ENCODE measurements at places on chromosomes 4 and X.

DNA sequence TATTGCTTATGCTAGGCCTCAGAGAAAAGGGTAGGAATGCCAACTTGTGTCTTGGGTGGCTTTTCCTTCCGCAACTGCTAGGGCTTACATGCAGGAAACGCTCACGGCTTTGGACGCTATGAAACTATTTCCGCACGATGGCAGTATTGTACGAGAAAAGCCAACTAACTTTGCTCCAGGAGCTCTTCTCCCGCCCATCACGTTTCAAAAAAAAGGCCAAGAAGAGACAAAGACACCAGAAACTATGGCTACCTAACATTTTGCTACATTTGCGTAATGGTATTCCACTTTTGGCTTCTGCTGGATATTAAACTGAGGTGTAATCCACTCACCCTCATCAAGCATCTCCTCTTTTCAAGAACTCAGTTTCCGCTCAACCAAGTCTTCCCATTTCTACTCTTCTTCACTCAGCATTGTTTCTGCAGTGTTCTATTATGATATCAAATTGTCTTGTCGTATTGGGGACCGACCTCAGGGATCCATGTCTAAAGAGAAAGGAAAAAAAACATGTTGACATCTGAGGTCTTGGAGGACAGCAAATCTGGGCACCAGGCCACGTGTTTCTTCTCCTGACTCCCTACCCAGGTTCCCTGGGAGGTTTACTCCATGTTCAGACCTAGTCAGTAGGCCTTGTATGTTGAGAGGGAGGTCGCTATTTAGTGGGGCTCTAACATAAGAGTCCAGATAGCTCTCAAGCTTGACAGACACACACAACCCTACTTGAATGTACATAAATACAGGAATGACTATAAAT lies 239.4 kb upstream of the STK26 start:
- no peak for DNase-seq

DNA sequence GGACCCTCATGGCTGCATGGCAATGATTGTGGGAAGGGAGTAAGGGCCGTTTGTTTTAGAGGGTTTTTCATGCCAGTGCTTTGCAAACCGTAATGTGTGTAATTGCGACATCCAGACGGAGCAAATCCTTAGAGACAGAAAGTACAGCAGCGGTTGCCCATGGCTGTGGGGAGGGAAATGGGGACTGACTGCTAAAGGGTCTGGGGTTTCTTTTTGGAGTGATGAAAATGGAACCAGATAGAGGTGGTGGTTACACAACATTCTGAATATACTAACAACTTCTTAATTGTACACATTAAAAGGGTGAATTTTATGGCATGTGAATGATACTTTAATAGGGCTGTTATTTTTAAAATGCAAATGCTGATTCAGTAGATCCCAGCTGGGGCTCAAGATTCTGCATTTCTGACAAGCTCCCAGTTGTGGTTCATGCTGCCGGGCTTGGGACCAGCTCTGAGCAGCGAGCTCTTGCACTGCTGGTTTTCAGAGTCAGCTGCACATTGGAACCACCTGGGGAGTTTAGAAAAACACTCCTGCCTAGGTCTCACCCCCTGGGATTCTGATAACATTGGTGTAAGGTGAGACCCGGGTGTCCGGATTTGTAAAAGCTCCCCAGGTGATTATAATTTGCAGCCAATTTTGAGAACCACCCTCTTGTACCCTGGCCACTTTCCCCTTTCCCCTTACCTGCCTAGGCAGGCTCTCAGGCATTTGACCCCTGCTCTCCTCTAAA lies 47.7 kb downstream of the PRPS1 start:
- peak; percentile 35 for DNase-seq

DNA sequence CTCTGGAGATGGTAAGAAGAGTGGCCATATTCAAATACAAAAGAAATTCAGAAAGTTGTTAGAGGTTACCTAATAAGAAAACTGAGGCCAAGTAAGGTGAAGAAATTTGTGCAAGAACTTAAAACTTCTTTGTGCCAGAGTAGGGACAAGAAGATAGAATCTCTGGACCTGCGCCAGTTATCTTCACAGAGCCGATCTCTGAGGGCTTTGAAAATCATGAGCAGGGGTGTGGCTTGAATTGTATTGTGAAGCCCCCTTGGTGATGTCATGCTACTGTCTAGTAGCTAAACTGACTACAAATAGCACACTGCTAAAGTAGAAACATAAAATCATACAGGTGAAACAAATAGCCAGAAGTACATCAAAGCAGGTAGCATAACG lies 184.6 kb downstream of the UGT8 start:
- no peak for DNase-seq

DNA sequence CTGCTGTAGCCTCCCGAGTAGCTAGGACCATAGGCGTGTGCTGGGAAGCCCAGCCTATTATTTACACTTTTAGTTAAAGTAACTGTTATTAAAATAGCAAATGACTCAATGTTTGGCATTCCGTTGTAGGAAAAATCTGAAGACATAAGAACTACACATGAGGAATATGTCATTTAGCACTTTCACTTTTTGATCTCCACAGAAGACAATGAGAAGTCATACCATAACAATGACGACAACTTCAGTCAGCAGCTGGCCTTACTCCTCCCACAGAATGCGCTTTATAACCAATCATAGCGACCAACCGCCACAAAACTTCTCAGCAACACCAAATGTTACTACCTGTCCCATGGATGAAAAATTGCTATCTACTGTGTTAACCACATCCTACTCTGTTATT lies 6.7 kb downstream of the GPR34 start:
- no peak for DNase-seq

DNA sequence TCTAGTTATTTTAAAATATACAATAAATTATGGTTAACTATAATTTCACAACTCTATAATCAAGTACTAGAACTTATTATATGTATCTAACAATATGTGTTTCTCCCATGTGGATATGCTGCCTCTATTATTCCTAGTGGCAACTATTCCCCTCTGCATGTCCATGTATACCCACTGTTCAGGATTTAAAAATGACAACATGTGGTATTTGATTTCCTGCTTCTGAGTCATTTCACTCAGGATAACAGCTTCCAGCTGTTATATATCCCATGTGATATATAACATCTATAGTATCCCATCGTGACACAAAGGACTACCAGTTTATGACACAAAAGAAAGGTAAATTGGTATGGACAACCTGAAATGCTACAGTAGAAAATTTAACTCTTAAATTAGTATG lies 167.4 kb upstream of the TACR3 start:
- no peak for DNase-seq

GRCh38 chr4:89400287-89401035 lies 92.9 kb upstream of the GPRIN3 start:
- DNase-seq, result no peak

DNA sequence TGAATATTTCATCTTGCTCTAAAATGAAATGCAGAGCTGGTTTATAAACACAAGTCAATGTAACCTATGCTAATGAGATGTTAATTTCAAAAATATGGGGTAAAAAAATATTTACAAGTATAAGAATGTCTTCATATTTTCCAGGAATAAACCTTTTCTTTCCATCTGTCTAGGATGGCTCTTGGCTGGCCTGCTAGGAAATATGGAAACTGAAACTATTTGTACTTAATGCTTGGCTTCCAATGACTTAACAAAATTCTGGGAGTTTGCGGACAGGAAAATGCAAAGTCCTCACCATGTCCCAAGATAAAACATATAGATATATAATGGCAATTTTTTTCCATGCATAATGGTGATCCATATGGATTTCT lies 168.1 kb downstream of the SCFD2 start:
- DNase-seq, result no peak

DNA sequence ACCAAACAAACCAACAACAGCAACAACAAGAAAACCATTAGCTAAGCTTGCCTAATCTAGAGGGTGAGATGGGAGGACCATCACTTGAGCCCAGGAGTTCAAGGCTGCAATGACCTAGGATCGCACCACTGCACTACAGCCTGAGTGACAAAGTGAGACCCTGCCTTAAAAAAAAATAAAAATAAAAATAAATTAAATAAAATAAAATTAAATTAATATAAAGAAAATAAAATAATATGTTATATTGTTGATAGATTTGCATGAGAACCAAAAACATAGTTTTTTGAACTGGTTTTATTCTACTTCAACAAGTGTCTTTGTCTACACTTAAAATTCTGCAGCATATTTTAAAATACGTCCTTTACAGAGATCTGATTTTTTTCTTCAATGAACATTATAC lies 2683.1 kb downstream of the ARAP2 start:
- no peak for DNase-seq

GRCh38 chr4:166657261-166657660 lies 577.0 kb downstream of the SPOCK3 start:
- DNase-seq, result no peak

DNA sequence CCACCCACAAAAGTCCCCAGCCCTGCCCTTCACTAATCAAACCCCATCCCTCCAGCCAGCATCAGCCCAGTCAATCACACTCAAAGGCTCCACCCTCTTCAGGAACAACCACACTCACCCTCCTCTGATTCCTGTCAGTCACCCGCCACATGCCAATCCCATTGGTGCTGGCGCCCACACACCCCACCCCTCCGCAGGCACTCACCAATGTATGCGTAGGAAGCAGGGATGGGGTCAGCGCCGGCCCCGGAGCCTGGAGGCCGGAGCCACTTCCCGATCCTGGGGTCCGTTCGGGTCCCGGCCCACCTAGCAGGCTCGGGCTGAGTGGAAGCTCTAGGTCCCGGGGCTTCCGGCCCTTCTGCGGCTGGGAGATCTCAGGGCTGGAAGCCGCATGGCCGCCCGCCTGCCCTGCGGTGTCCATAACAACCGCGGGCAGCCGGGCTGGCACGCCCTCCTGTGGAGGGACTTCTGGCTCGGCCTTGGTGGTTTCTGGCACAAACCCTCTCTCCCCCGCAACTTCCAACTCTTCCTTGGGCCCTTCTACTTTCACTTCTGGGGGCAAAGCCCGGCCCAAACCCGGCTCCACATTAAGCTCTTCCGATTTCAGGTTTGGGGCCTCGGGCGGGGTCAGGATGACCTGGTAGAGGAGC lies 7.9 kb upstream of the CFP start:
- peak; percentile 73 for DNase-seq

GRCh38 chr4:169185133-169185956 lies 85.4 kb downstream of the SH3RF1 start:
- no peak for DNase-seq

DNA sequence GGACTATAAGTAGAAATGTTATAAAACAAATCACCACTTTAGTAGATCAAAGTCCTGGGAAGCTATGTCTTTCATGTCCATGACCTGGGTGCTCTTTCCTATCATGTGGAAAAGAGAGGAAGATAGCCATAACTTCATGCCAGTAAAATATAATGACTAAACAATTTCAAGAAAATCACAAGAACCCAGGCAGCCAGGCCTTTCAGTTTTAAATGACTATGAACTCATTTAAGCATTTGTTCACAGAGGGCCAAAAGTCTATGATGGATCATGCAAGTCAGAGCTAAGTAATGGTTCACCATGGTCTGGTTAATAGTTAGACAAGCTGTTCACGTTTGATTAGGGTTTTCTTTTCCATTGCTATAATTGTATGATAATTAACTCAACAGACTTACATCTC lies 155.8 kb downstream of the PPARGC1A start:
- DNase-seq, result no peak

- no peak for DNase-seq
These were observed 100.3 kb upstream of the PRR32 start for GRCh38 chrX:126719208-126719607.
